ENCODE measurements at places on chromosomes 3 and 15.

DNA sequence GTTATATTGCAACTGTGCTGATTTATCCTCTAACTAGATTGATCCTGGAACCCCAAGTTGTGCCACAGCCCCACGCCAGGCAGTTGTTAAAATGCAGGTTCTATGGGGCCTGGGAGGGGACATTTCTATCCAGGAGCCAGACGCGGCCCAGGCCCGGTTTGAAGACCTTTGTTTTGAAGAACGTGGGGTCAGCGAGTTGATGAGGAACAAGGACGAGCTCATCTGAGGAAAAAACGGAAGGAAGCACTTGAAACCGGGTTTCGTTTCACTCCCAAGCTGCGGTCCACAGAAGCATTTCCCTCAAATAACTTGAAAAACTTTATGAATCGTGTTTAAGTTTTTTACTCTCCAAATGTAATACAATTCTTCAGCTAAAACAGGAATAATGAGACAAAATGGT, 76.4 kb downstream of the CHSY1 start:
- no peak for DNase-seq

DNA sequence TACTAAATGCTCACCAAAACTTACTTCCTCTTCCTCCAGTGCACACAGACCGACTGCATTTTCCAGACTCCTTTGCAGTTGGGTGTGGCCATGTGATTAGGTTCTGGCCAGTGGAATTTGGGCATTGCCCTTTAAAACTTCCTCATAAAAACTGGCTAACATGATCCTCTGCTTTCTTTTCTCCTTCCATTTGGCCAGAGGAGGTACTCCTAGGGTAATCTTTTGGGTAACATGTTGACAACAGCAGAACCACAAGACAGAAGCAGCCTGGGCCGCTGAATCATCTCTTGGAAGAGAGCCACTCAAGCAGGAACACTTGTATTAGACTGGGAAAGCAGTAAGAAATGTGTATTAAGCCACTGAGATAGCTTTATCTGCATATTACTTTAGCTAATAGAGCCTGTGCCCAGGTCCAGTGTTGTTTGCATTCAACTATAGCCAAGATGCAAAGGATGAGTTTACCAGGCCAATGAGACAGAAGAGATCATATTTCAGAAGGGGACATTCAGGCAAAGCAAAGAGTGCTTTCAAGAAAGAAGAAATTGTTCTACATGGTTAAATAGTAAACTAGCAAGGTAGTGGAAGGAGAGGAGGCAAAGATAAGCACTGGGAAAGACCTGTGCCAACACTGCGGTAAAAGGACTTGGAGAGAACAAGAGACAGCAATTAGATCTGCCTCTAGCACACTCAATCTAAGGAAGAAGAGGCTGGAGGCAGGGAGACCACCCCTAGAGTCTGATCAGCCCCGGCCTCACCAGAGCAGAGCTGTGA, 79.8 kb downstream of the PLCH1 start:
- no peak for DNase-seq

- DNase-seq = no peak
Measured at GRCh38 chr15:83106994-83107840, at the start of gene TM6SF1. TSS of gene TM6SF1 (plus strand) at chr15:83107645. CDS start at chr15:83107681, 36 bp downstream.

DNA sequence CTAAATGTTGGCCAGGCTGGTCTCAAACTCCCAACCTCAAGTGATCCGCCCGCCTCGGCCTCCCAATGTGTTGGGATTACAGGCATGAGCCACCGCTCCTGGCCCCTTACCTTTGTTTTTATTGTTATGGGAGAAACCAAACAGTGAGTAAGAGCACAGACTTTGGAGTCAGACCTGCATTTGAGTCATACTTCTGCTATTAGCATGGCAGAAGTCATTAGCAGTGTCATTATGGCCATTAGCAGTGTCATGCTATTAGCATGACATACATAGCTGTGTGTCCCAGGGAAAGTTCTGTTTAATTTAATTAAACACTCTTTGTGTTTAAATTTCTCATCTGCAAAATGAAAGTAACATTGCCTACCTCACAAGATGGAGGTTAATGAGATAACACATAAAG, 54.8 kb downstream of the SQOR start:
- no peak for DNase-seq

- no peak for DNase-seq
Measured at GRCh38 chr15:51181905-51182304, 87.2 kb upstream of the TNFAIP8L3 start.

- no peak for DNase-seq
Measured at GRCh38 chr3:151615464-151615863, 118.3 kb upstream of the AADACL2 start.

- no peak for DNase-seq
Measured at GRCh38 chr3:21670386-21670785, 80.6 kb downstream of the ZNF385D start.

DNA sequence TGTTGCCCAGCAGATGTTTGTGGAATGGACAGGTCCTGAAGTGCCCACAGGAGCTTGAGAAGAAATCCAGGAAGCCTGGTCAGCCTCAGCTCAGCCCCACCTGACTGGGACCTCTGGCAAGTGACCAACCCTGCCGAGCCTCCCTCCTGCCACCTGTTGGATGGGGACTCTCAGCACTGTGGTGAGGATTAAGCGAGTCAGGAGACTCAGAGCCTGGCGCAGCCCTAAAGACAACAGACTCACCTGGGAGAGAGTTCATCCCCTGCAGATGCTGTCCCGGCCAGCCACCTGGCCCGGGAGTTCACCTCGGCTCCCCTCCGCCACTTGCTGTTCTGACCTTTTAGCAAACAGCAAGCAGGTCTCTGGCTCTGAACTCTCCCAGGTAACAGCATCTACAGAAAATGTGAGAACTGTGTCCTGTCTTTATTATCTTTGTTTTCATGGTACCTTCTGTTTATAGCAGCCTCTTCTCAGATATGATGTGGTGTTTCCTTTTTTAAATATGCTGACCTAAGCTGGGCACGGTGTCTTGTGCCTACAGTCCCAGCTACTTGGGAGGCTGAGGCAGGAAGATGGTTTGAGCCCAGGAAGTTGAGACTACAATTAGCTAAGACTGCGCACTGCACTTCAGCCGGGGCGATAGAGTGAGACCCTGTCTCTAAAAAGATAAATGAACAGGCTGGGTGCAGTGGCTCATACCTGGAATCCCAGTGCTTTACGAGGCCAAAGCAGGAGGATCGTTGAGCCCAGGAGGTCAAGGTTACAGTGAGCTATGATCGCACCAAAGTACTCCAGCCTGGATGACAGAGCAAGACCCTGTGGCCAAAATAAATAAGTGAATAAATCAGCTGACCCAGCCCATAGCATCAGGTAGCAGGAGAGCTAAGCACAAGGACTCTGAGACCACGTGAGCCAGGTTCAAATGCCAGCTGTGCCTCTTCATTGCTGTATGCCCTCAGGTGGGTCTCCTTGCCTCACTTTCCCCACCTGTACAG, 32.4 kb upstream of the SLC6A6 start:
- DNase-seq = no peak

- DNase-seq = no peak
Measured at GRCh38 chr3:12590096-12590495, 33.2 kb downstream of the MKRN2 start.

- DNase-seq = no peak
Measured at GRCh38 chr15:98288091-98288590, 327.6 kb downstream of the ARRDC4 start.

DNA sequence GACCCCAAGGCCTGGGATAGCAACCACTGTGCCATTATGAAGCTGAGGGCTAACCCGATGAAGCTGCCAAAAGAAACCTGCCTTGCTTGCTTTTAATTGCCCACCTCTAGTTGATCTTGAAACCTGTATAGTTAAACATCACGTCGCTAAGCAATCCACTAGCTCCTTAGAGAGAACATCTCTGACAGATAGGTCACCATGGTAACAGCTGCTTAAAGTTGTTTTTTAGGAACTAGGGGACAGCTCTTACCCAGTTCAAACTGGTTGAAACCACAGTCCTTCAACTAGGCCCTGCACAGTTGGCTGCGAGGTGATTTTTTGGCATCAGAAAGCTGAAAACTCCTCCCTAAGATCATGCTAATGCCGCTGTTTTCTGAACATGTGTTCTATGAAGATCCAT, 135.7 kb downstream of the EBLN2 start:
- no peak for DNase-seq

- peak; percentile 40 for DNase-seq
Measured at GRCh38 chr3:53046171-53047170, 598 bp upstream of the SFMBT1 start.

DNA sequence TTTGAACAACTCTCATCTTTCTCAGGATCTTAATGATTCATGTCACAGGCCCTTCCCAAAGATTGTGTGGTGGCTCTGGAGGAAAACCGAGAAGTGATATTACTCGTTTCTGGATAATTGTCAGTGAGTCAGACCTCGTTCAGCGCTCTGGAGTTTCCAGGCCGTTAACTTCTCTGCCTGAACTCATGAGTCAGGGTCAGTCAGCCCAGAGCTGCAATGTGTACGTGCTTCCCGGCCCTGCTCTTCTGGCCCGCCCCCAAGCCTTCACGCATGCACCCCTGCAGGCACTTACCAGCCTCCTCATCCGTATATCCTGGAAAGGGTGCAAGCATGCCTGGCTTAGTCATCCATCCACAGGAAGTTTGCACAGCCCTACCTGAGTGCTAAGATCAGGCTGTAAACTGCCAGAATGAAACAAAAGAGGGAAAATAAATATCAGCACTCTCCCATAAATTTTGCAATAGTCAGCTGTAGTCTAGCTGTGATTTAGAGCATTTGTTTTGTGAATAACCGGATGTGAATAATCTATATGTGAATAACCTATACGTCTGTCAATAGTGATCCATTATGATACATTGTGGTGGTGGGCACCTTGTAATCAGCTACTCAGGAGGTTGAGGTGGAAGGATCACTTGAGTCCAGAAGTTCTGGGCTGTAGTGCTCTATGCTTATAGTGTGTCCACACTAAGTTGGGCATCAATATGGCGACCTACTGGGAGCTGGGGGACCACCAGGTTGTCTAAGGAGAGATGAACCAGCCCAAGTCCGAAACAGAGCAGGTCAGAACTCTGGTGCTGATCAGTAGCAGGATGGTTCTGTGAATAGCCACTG, 35.3 kb upstream of the SEMA4B start:
- peak; percentile 3 for DNase-seq

DNA sequence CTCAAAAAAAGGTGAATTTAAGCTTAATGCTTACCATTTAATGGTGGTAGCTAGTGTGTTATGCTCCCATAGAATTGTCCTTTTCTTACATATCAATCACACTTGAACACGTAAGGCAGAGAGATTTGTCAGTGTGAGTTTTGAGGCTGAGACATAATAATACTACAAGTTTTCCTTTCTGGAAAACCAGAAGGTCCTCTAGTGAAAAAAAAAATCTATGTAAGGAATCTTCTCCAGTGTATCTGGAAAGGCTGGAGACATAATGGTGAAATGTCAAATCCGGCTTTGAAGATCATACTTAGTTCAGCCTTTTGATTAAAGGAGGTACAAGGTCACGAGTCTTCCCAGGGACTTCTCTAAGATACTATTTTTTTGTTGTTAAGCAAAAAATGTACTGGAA, 3.4 kb downstream of the TSC22D2 start:
- DNase-seq = no peak

- no peak for DNase-seq
Measured at GRCh38 chr15:46858150-46858549, 859.2 kb upstream of the SEMA6D start.

DNA sequence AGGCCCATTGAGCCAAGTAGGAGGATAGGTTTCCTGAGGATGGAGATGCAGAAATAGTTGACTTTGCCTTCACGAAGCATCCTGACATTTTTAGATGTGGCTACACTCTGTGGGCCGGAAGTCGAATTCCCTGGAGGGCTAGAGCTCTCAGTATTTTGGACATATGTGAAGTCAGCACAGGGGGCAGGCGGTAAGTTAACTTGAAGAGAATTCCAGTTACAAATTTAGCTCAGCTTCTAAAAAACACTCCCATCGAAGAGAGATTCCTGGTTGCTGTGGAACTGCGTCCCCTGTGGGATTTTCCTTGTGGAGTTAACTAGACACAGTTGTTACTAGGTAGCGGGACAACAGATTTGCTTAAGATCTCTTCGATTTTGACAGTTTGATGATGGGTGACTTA, 161.9 kb upstream of the RGMA start:
- DNase-seq = no peak

DNA sequence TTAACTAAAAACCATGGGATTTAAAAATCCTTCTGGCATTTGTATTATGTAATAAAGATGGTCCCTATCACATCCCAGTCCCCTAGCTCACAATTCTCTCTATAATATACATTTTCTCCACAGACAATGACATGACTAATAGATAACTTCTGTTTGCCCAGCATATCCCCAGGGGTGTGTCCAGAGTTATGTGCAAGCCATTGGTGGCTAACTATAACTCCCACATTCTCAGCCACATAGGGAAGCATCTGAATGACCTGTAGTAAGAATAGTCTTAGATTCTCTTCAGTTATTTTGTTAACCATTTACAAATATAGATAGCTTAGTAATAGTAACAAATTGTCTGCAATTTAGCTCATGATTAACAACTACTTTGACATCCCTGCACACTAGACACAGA, 52.2 kb upstream of the RBSN start:
- no peak for DNase-seq

DNA sequence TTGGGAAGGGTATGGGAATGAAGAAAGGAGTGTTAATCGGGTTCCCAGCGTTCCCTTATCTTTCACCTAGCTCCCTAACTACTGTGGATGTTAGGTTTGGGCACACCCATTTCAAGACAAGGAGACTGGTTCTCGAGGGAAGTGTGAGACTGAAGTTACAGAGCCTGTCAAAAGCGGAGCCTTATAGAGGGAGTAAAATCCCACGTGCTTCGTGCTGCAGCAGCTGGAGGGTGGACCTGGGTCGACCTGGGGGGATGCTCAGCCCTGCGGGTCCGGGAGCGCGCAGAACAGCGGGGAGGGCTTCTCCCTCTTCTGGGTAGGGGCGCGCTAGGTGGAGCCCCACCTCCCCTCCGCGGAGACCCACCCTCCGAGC, 314 bp upstream of the TMED3 start:
- DNase-seq = no peak

- DNase-seq = peak; percentile 14
Measured at GRCh38 chr3:189270248-189270832, 98.6 kb downstream of the TPRG1 start.

- no peak for DNase-seq
Measured at GRCh38 chr3:58874795-58875194, 175.0 kb downstream of the CFAP20DC start.

- DNase-seq = no peak
Measured at GRCh38 chr3:154304936-154305335, 19.4 kb downstream of the DHX36 start.

DNA sequence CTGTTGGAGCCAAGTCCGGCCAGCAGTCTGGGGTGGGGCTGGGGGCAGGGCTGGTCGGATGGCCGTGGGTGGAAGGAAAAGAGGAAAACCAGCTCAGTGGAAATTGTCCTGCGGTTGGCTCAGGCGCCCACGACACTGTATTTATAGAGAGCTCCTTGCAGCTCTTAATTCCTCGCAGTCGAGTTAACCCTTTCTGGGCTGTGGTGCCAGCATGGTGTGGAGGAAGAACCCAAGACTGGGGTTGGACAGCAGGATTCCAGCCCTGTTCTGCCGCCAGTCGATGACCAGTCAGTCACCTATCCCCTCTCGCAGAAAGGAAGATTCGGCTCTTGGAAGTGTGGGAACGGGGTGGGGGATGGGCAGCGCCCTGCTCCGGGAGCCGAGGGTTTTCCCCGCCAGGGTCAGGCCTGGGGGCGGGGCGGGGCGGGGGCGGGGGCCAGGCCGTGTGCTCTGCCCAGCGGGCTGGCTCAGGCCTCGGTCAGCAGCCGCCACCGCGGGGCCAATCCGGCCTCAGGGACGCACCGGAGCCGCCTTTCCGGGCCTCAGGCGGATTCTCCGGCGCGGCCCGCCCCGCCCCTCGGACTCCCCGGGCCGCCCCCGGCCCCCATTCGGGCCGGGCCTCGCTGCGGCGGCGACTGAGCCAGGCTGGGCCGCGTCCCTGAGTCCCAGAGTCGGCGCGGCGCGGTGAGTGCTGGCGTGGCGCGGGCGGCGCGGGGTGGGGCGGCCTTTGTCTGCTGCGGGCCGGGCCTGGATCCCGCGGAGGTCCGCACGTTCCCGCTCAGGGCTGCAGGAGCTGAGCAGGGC, at the start of gene CD276:
TSS of gene CD276 (plus strand) at position 607 of the 804 bp plus-strand sequence. CDS start 15,257 bp downstream, outside the sequence.
- DNase-seq = no peak
